ENCODE measurements at places on chromosomes 7 and 10.

DNA sequence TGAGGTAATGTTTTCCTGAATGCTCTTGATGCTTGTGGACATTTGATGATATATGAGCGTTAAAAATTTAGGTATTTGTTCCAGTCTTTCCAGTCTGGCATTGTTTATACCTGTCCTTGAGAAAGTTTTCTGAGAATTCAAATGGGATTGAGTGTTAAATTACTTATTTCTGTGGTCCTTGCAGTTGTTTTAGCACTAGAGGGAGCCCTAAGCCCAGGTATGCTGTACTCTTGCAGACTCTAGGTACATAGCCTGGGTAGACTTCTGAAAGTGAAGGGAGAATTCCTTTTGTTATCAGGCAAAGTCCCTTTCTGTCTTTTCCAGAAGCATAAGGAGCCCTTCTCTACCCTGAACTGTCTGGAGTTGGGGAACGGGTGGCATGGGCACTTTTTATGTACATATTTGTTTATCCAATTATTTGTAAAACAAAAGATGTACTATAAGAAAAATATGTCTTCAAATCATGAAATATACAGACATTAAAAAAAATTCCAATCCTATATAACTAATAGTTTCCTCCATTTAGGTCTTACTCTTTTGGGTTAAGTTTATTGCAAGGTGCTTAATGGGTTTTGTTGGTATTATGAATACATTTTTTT, 262.1 kb downstream of the ATRNL1 start:
- peak; percentile 3 for DNase-seq

- DNase-seq: no peak
Observed at GRCh38 chr10:20396701-20397100, 500.4 kb downstream of the NEBL start.

DNA sequence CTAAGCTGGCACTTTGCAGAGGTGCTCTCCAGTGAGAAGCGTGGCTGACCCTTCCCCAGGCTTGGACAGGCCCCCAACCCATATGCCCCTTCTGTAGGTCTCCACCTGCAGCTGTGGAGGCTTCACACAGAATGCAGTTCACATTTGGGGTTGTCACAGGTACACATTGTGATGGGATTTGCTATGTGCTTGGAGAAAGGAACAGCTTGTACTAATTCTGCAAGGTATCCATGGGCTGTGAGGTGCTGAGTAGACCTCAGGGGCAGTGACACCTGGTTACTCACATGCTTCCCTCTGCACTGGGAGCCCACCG, 188.9 kb downstream of the CXCL12 start:
- no peak for DNase-seq

- DNase-seq: no peak
Observed at GRCh38 chr7:70017357-70017756, 419.1 kb downstream of the AUTS2 start.

- no peak for DNase-seq
Observed at GRCh38 chr7:12322903-12323300, 80.8 kb downstream of the VWDE start.

DNA sequence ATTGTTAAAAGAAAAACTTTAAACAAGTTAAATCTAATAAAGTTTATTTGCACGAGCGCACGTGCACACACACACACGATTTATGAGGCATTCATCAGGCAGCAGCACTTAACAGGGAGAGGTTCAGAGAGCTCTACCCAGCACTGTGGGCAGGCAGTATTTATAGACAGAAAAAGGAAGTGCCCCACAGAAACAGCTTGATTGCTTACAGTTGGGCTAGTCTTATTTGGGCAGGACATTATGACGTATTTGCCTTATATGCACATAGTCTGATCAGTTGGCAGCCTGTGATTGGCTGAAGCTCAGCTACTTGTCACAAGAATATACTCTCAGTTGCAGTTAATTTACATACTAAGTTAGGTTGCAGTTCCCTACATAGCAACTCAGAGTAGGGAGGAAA, 1.2 kb upstream of the SDHAF3 start:
- no peak for DNase-seq

DNA sequence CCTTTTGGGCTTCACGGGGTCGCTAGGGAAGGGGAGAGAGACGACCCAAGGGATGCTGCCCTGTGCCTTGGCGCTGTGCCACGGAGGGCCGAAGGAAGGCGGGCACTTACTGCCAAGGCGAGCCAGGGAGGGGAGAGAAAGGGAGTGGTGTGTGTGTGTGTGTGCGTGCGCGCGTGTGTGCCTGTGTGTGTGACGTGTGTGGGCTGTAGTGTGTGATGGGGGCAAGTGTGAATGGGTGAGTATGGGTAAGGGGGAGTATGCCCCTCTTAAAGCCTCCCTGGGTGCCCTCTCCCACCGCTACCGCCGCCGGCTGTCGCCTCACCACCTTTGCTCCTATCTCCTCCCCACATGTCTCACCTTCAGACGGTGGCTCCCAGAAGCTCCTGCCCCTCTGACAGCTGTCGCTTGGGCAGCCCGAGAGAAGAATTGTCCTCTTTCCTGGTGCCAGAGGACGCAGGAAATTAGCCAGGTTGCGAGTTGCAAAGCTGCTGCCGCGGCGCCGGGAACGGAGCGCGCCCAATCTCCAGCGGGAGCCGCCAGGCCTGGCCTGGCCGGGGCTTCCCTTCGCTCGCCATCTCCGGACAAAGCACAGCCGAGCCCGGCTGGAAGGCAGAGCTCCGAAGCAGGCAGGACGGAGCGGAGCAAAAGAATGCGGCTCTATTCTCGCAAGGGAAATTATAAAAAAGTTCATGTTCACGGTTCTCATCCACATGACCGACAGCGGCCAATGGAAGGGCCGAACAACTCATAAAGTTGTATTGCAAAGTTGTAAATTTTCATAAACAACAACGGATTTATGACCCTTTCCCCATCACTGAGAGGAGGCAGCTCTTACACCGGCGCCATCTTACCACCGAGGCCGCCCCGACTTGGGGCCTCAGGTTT, at the start of gene HOXA3:
HOXA3 (minus strand) TSS at position 653 of the 885 bp plus-strand sequence. CDS start 41,943 bp downstream, outside the sequence.
- DNase-seq: no peak

- DNase-seq: no peak
Observed at GRCh38 chr7:101820703-101821102, 3.3 kb downstream of the CUX1 start.

All from thymus (tissue), 14 donors.